ENCODE measurements at places on chromosomes 2 and 18. TPM values are rescaled to one million over a fixed set of nuclear protein-coding genes. Genes with fewer than 3 reads are reported as not detected.
A peak's percentile ranks its signal among the peaks of the same experiment; 100 is the strongest.

The GLI2 gene
- 49.1 TPM for total RNA-seq

The HOXD3 gene
- 1.9 TPM for total RNA-seq

The ASXL3 gene
- 18.2 TPM for total RNA-seq

The SERPINB11 gene
- total RNA-seq = not detected

The TUBA3E gene
- not detected for total RNA-seq

The SS18 gene
- total RNA-seq = 81.4 TPM

The RPRM gene
- total RNA-seq = 4.5 TPM

The HAAO gene
- 3.5 TPM for total RNA-seq

The IL1R2 gene
- not detected for total RNA-seq

The AGPS gene
- 51.5 TPM for total RNA-seq

The SERPINB12 gene
- not detected for total RNA-seq

The DLX1 gene
- 48.9 TPM for total RNA-seq

The TFPI gene
- 7.0 TPM for total RNA-seq

The PDCD1 gene
- not detected for total RNA-seq

DNA sequence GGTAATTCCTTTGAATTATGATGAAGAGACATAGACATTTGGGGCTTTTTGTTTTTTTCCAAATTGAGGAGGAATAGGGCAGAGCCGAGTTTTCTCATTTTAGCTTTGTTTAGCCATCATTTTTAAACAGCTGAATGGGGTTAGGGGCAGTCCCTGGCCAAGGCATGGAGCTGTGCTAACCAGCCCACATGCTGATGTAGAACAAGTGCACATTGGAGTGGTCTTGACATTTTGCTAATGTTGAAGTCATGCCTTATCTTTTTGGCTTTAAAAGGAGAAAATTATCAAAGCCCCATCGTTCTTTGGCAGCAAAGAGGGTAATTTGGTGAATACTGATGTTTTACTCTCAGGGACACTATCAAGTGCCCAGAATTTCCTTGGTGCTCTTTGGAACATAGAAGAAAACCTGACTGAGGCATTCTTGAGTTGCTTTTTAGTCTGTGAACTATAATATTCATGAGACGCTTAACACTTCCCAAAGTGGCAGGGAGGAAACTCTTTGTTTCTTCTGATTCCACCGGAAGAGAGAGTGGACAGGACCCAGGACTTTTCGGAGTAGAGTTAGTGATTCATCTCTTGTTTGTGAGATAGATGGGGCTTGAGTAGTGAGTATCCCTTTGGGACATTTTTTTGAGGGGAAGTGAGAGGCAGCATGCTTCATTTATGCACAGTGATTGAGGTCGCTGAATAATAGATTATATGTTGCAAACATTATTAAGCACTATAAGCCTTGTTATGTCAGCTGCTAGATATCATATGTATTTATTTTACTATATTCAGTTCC lies 45.0 kb downstream of the MTA3 start:
- H3K27me3 ChIP-seq = no peaks in the 10 kb centered on the region
- H3K36me3 ChIP-seq = peaks cover 16% of the 10 kb centered on the region
- DNase-seq = no peak

DNA sequence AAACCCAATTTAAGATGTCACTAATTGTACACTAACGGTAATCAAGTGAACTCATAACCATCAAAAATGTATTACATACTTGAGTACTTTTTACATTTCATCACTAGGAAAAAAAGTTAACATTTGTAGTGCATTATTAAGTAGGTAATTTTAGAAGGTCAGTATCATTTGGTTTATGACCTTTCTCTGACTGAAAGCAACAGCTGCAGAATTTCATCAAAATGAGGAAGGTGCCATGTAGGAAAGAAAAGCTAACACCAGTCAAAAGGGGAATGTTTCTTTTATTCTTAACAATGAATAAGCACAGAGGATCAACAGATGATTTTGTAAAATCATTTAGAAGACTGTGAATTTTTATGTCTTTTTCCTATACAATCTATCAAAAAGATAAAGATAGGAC lies 79.0 kb downstream of the PIGN start:
- H3K4me3 ChIP-seq = no peak overlapping the region
- H3K27ac ChIP-seq = no peak overlapping the region
- no peaks in the 10 kb centered on the region for H3K27me3 ChIP-seq
- DNase-seq = no peak
- peaks cover 4% of the 10 kb centered on the region for H3K36me3 ChIP-seq

DNA sequence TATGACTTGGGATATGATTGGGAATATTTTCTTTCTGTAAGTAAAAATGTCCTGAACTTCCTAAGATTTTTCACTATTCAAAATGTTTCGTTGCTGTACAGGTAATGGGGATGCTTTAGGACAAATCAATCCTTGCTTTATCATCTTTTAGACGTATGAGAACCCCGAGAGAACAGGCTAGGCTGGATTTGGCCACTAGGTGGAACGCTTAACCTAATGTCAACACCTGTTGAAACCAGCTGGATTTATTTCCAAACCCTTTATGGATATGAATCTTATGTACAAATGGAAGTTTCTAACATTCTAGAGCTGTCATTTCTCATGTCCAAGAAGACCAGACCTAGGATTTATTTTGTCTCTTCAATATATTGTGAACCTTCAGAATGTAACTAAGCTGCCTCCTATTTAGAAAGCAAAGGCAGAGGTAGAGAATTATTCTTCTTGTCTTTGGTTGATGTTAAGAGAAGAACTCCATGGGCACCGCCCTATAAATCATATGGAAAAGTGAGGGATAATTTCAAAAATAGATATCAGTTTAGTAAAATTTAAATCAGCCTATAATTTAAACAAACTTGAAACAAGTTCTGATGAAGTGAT lies 96.7 kb downstream of the PMAIP1 start:
- H3K27ac ChIP-seq = no peak overlapping the region
- no peaks in the 10 kb centered on the region for H3K4me1 ChIP-seq
- H3K4me3 ChIP-seq = no peak overlapping the region
- peaks cover 4% of the 10 kb centered on the region for H3K36me3 ChIP-seq

DNA sequence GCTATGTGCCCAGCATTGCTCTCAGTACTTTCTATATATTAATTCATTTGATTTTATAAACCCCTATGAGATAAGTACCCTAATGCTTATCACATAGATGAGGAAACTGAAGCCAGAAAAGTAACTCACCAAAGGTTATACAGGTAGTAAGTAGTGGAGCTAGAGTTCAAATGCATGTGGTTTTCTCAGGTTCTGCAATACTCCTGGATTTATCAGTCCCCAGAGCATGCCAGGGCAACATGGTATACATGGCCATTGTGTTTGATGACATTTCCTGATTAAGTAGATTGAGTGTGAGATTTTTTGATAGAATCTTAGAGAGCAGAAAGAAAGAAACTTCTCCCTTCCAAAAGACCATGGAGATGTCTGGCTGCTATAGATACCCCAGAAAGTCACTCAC lies 233.1 kb downstream of the IKZF2 start:
- H3K36me3 ChIP-seq = no peaks in the 10 kb centered on the region
- H3K4me3 ChIP-seq = no peak overlapping the region
- no peak overlapping the region for H3K27ac ChIP-seq
- H3K4me1 ChIP-seq = peaks cover 1% of the 10 kb centered on the region
- no peak for DNase-seq

- H3K4me1 ChIP-seq = no peaks in the 10 kb centered on the region
- H3K36me3 ChIP-seq = no peaks in the 10 kb centered on the region
- H3K27me3 ChIP-seq = no peaks in the 10 kb centered on the region
- no peak for DNase-seq
These were observed 28.5 kb downstream of the PLEKHM3 start for GRCh38 chr2:207996848-207997247.

GRCh38 chr2:62499430-62500060 lies 6.5 kb downstream of the TMEM17 start:
- peaks cover 5% of the 10 kb centered on the region for H3K4me1 ChIP-seq
- no peak overlapping the region for H3K4me3 ChIP-seq
- no peaks in the 10 kb centered on the region for H3K36me3 ChIP-seq
- H3K27me3 ChIP-seq = no peaks in the 10 kb centered on the region
- DNase-seq = no peak

- H3K4me1 ChIP-seq = peaks cover 22% of the 10 kb centered on the region
- DNase-seq = peak; percentile 13
- peak overlapping the region; percentile 23 for H3K4me3 ChIP-seq
- H3K27ac ChIP-seq = no peak overlapping the region
- H3K27me3 ChIP-seq = no peaks in the 10 kb centered on the region
These were observed 25.9 kb downstream of the ENOSF1 start for GRCh38 chr18:686339-687111.

GRCh38 chr2:142030735-142031134 lies 100.1 kb downstream of the LRP1B start:
- no peaks in the 10 kb centered on the region for H3K27me3 ChIP-seq
- DNase-seq = no peak
- no peaks in the 10 kb centered on the region for H3K4me1 ChIP-seq

DNA sequence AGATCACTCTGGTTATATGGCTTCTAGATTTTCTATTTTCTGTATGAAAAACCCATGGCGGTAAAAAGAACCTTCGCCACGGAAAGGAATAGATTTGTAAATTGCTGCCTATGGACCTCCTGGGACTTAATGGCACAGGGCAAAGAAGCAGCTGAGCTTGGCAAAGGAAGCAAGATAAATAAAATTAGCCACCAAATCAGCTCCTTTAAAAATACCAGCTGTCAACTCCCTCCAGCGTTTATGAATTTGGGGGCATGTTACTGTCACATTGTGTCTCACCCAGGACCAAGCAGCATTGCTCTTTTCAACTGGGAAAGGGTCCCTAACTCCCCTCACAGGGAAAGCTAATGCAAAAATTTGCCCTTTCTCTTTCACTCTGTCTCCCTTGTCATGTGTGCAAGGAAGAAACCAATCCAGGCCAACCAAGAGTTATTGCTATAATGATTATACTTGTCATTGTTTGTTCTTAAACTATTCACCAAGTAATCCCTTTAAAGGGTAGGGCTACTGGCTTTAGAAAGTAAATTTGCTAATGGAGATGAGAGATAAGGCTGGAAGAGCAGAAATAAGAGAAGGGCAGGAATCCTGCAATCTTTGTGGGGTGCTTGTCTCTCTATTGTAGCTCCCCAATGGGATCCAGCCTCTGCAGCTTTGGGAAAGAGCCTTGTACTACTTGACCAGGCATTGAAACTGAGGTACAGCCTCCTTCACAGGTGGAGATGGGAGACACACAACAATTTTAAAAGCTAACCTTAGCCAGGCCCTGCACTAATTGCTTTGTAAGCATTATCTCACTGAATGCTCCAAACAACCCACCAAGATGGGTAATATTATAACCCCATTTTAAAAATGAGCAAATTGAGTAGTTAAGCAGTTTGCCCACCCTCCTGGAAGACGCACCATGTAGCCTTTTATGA lies 119.1 kb upstream of the KLF7 start:
- H3K36me3 ChIP-seq = no peaks in the 10 kb centered on the region
- no peaks in the 10 kb centered on the region for H3K27me3 ChIP-seq
- H3K4me1 ChIP-seq = peaks cover 22% of the 10 kb centered on the region
- H3K27ac ChIP-seq = no peak overlapping the region
- no peak overlapping the region for H3K4me3 ChIP-seq

DNA sequence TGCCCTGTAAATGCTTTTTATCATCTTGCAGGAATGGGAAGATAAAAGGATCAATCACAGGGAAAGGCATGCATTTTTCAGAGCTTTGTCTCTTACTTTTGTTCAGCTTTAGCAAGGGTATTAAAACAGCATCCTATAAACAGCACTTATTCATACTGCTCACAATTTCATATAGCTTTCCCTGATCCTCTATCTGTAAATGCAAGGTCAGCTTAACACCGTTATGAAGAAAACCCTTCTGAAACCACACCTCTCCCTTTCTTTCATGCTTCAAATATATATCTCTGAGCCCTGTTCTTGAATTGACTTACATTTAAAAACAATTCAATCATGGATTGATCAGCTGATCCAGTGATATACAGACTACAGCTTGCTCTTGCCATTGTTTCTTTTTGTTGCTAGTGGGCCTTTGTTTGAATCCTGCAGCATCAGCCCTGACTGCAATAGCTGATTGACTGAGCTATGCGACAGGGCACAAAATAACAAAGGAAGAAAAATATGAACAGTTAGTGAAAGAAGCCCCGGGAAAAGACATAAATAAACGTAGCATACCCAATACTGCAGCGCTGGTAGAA lies 795.5 kb upstream of the CDH2 start:
- no peaks in the 10 kb centered on the region for H3K36me3 ChIP-seq
- no peaks in the 10 kb centered on the region for H3K27me3 ChIP-seq
- H3K4me3 ChIP-seq = no peak overlapping the region
- no peak for DNase-seq

- H3K36me3 ChIP-seq = peaks cover 7% of the 10 kb centered on the region
- peak overlapping the region; percentile 38 for H3K4me3 ChIP-seq
- no peaks in the 10 kb centered on the region for H3K27me3 ChIP-seq
These were observed 94.1 kb downstream of the FAM161A start for GRCh38 chr2:61759718-61760117.

GRCh38 chr2:160222546-160223283 lies 22.6 kb upstream of the ITGB6 start:
- H3K27ac ChIP-seq = no peak overlapping the region
- H3K4me1 ChIP-seq = peaks cover 28% of the 10 kb centered on the region
- no peaks in the 10 kb centered on the region for H3K36me3 ChIP-seq
- no peaks in the 10 kb centered on the region for H3K27me3 ChIP-seq

- H3K27ac ChIP-seq = no peak overlapping the region
- H3K36me3 ChIP-seq = peaks cover 33% of the 10 kb centered on the region
- DNase-seq = no peak
- no peak overlapping the region for H3K4me3 ChIP-seq
- no peaks in the 10 kb centered on the region for H3K27me3 ChIP-seq
These were observed 10.1 kb downstream of the RPL31 start for GRCh38 chr2:101012054-101012705.

- H3K27ac ChIP-seq = no peak overlapping the region
- no peaks in the 10 kb centered on the region for H3K27me3 ChIP-seq
- no peaks in the 10 kb centered on the region for H3K4me1 ChIP-seq
- DNase-seq = no peak
- H3K36me3 ChIP-seq = no peaks in the 10 kb centered on the region
These were observed 121.8 kb upstream of the SERPINE2 start for GRCh38 chr2:224160917-224161316.

DNA sequence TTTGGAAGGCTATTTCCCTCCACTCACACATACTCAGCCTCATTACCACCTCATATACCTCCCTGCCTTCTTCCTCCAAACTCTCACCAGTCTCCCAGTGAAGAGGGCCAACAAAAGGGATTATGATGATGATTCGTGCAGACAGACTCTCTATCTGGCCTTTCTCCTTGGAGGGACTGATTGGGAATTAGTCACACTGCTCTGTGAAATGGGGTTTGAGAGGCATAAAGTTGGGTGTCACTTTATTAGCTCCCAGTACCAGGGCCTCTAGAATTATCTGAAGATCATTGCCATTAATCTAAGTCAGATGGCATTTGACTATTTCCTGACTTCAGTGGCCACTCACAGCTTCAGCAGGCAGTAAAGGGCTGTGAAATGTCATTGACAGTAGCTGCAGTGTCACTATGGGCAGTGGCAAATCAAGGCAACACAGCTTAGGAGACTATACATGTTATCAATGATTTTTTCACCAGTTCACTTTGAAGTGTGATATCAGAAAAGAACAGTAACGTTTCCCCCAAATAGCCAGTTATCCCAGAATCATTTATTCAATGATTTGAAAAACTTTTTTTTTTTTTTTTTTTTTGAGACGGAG lies 17.4 kb downstream of the CNRIP1 start:
- H3K36me3 ChIP-seq = peaks cover 3% of the 10 kb centered on the region
- no peaks in the 10 kb centered on the region for H3K27me3 ChIP-seq
- H3K4me1 ChIP-seq = no peaks in the 10 kb centered on the region
- no peak overlapping the region for H3K4me3 ChIP-seq

GRCh38 chr18:56851774-56852173 lies 200.6 kb downstream of the WDR7 start:
- H3K4me3 ChIP-seq = no peak overlapping the region
- no peak overlapping the region for H3K27ac ChIP-seq
- peaks cover 7% of the 10 kb centered on the region for H3K36me3 ChIP-seq
- peaks cover 12% of the 10 kb centered on the region for H3K27me3 ChIP-seq
- peaks cover 5% of the 10 kb centered on the region for H3K4me1 ChIP-seq

GRCh38 chr2:127079358-127079920 lies 27.5 kb downstream of the BIN1 start:
- H3K27ac ChIP-seq = no peak overlapping the region
- no peaks in the 10 kb centered on the region for H3K36me3 ChIP-seq
- no peaks in the 10 kb centered on the region for H3K27me3 ChIP-seq
